ENCODE measurements at places on chromosomes 11 and 22. TPM values are rescaled to one million over a fixed set of nuclear protein-coding genes. Genes with fewer than 3 reads are reported as not detected.
A peak's percentile ranks its signal among the peaks of the same experiment; 100 is the strongest.

GRCh38 chr11:18271206-18271605 is 5.1 kb downstream of the SAA1 start:
- no peak for DNase-seq
- H3K27me3 ChIP-seq = no peaks in the 10 kb centered on the region
- H3K27ac ChIP-seq = no peak overlapping the region

- H3K27ac ChIP-seq = no peak overlapping the region
- no peaks in the 10 kb centered on the region for H3K36me3 ChIP-seq
- DNase-seq = no peak
- H3K4me3 ChIP-seq = no peak overlapping the region
Measured at GRCh38 chr11:33564856-33565453, 135.7 kb downstream of the C11orf91 start.

GRCh38 chr11:93741882-93742226 is 382 bp downstream of the C11orf54 start:
- peak overlapping the region; percentile 93 for H3K4me3 ChIP-seq
- DNase-seq = no peak
- peaks cover 51% of the 10 kb centered on the region for H3K36me3 ChIP-seq
- peaks cover 41% of the 10 kb centered on the region for H3K4me1 ChIP-seq
- no peaks in the 10 kb centered on the region for H3K27me3 ChIP-seq

GRCh38 chr11:84588131-84588829 is 1038.9 kb downstream of the DLG2 start:
- no peaks in the 10 kb centered on the region for H3K27me3 ChIP-seq
- H3K4me3 ChIP-seq = no peak overlapping the region
- DNase-seq = no peak

- no peaks in the 10 kb centered on the region for H3K27me3 ChIP-seq
- no peak for DNase-seq
- no peak overlapping the region for H3K27ac ChIP-seq
- H3K4me3 ChIP-seq = no peak overlapping the region
Measured at GRCh38 chr11:131985846-131986301, 615.5 kb downstream of the NTM start.

GRCh38 chr22:40044870-40045834 is 50.4 kb downstream of the FAM83F start:
- peak; percentile 80 for DNase-seq
- peak overlapping the region; percentile 99 for H3K27ac ChIP-seq
- no peaks in the 10 kb centered on the region for H3K27me3 ChIP-seq
- peak overlapping the region; percentile 92 for H3K4me3 ChIP-seq
- H3K4me1 ChIP-seq = peaks cover 29% of the 10 kb centered on the region

GRCh38 chr22:25645266-25645665 is 80.8 kb downstream of the GRK3 start:
- peaks cover 4% of the 10 kb centered on the region for H3K4me1 ChIP-seq
- H3K27me3 ChIP-seq = no peaks in the 10 kb centered on the region
- H3K27ac ChIP-seq = no peak overlapping the region
- H3K36me3 ChIP-seq = peaks cover 2% of the 10 kb centered on the region
- no peak overlapping the region for H3K4me3 ChIP-seq
- DNase-seq = no peak

DNA sequence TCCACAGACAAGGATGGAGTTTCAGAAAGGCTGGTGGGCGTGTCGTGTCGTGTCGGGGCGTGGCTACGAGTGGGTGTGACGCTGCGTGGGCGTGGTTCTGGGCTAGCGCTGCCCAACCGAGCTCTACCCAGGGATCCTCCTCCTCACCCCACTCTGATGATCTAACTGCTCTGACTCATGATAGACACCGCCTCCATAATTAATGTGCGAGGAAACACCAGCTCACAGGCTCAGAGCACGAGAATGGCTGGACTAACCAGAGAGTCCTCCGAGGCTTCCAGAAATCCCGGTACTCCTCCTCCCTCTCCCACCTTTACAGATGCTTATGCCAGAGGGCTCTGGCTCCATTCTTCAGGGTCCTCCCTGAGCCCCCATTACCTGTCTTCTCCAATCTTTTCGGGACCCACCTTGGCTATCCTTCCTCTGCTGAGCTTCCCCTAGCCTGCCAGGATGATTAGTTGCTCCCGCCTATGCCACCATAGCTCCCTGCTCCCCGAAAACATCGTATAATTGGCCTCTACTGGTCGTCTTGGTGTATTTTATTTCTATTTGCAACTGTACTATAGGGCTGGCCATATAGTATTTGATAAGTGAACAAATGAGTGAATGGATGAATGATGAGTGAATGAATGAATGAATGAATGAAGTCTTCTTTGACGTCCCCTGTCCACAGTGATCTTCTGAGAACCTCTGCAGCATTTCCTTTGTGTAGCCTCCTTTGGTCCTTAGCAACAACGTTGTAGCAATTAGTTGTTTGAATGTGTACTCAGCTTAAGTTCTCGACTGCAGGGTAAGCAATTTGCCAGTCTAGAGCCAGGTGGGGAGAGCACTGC is 21.7 kb downstream of the TMPRSS13 start:
- no peaks in the 10 kb centered on the region for H3K27me3 ChIP-seq
- no peaks in the 10 kb centered on the region for H3K36me3 ChIP-seq
- H3K27ac ChIP-seq = no peak overlapping the region
- H3K4me1 ChIP-seq = peaks cover 8% of the 10 kb centered on the region
- peak overlapping the region; percentile 57 for H3K4me3 ChIP-seq
- peak; percentile 79 for DNase-seq

DNA sequence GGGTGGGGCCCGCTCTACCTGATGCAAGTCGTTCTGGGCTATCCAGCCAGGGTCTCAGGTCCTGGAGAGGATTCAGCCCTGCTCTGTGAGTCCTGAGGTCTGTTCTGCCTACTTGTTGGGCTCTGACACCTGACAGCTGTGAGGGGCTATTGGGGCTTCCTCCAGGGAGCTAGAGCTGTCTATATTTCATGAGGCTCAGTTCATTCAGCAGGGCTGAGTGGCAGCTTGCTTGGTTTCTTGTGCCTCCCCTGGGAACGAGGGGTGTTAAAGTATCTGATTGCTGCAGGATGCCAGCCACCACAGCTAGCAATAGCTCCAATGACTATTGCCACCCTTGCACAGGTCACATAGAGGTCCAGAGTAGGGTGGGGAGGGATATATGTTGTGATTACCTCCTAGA is 26.7 kb downstream of the INSC start:
- no peaks in the 10 kb centered on the region for H3K27me3 ChIP-seq
- no peaks in the 10 kb centered on the region for H3K4me1 ChIP-seq
- H3K4me3 ChIP-seq = no peak overlapping the region

GRCh38 chr11:97684486-97685439 is 1295.0 kb downstream of the JRKL start:
- DNase-seq = no peak
- no peaks in the 10 kb centered on the region for H3K27me3 ChIP-seq
- H3K4me3 ChIP-seq = no peak overlapping the region
- H3K4me1 ChIP-seq = no peaks in the 10 kb centered on the region
- H3K36me3 ChIP-seq = no peaks in the 10 kb centered on the region

DNA sequence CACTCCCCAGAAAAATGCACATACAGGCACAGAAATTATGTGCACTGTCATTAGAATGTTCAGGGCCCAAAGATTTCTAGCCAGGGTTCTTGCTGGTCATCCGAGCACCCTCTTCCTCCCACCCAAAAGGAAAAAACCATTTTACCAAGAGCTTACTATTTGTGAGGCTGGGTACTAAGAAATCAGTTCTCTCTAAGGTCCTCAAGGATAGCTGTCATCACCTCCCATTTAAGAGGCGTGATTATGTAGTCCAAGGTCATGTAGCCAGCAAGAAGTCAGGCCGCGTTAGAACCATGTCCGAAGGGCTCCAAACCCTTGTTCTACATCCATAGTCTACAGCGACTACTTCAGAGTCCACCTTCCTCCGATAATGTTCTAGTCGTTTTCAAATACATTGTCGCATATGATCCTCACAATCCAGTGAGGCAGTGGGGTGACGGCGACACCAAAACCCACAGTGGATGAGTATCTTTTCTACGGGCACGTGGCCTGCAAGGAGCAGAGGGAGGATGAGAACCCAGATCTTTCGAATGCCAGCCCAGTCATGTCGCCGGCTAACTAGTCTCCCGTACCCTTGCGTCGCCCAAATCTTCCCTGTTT is 634 bp downstream of the TIMM8B start:
- peak overlapping the region; percentile 97 for H3K4me3 ChIP-seq
- no peaks in the 10 kb centered on the region for H3K27me3 ChIP-seq
- DNase-seq = peak; percentile 66
- peaks cover 69% of the 10 kb centered on the region for H3K4me1 ChIP-seq

DNA sequence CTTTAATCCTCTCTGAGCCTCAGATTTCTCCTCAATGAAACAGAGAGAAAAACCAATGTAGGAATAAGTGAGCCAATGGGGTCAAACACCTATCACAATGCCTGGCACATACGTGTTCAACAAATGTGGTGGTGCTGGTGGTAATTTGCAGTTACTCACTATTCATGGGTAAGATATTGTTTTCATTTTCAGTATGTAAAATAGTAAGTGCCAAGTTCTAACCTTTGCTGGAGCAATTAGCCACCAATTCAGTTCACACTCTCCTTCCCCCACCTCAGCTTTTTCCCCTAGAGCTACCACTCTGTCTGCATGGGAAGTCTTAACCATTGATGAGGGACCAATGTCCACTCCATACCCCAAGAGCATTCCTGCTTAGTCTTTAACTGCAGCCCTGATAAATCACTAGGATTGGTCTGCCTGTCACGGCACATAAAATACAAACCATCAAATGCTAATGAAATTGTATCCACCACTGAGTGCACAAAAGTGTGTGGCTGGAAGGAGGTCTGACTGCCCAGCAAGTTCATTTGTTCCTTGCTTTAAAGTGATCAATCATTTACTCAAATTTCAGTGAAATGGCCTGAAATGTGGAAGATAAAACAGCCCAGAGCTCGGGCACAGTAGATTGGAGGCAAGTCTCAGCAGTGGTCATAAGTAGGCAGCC is 187.4 kb upstream of the API5 start:
- H3K4me3 ChIP-seq = no peak overlapping the region
- no peaks in the 10 kb centered on the region for H3K36me3 ChIP-seq
- no peak overlapping the region for H3K27ac ChIP-seq
- H3K27me3 ChIP-seq = no peaks in the 10 kb centered on the region
- DNase-seq = no peak

DNA sequence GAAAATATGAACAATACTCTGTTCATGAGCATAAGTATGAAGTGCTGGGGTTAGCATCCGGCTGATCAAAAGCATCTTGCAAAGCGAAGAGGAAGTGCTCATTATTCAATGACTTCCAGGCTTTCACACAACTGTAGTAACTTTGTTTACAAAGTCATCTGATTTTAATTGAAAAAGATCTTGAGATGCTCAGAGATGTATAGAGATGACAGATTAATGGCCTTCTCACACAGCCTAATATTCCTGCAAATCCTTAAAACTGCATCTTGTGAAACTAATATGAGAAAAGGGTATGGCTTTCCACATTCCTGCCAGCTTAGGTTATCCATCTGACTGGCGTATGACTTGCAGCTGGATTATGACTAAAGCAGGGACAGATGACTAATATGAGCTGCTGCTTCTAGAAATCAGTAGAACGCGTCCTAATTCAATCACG is 125.4 kb downstream of the CASP12 start:
- no peaks in the 10 kb centered on the region for H3K27me3 ChIP-seq
- no peaks in the 10 kb centered on the region for H3K36me3 ChIP-seq
- DNase-seq = peak; percentile 20
- no peak overlapping the region for H3K4me3 ChIP-seq

- H3K4me3 ChIP-seq = no peak overlapping the region
- H3K4me1 ChIP-seq = peaks cover 15% of the 10 kb centered on the region
- H3K36me3 ChIP-seq = peaks cover 42% of the 10 kb centered on the region
- H3K27ac ChIP-seq = no peak overlapping the region
Measured at GRCh38 chr11:83272627-83273026, 13.5 kb downstream of the CCDC90B start.

DNA sequence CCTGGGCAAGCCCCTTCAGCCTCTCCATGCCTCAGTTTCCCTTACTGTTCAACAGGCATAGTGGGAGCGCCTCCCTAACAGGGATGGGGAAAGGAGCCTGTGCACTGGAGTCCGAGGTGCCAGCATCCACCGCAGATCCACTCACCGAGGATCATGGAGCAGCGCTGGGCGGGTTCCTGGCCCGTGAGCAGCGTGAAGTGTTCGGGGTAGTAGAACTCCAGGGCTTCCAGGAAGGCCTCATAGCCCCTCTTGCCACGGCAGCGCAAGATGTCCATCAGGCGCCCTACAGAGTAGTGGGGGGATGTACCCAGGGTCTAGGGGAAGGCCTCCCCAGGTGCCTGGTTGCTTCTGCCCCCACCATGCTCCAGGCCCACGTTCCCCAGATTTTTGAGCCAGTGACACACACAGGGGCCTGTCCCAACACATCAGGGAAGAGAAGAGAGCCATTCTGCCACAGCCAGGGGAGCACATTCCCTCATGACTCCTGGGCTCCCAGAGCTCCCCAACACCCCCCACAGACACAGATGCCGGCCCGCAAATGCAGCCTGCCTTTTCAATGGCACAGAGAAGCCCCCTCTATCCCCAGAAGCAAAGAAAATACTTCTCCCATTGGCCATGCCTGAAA is 1.3 kb downstream of the CARD10 start:
- peaks cover 29% of the 10 kb centered on the region for H3K27me3 ChIP-seq
- H3K27ac ChIP-seq = no peak overlapping the region
- no peaks in the 10 kb centered on the region for H3K36me3 ChIP-seq
- H3K4me3 ChIP-seq = peak overlapping the region; percentile 45

DNA sequence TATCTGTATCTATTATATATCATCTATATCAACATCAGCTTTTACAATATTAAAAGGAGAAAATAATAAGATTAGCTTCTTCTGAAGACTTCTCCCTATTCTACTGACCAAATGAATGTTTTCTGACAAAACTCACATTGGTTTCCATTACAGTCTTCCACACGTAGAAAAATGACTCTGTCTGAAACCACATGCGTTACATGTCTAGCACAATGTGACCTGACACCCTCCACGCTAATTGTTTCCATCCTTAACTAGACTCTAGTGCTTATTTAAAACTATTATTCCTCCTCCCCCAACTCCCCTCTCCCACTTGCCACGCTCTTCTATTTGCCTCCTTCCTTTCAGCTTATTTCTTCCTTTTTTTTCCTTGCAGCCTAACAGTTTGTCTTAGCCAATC is 172.1 kb downstream of the ADAMTS15 start:
- H3K4me3 ChIP-seq = no peak overlapping the region
- H3K36me3 ChIP-seq = no peaks in the 10 kb centered on the region
- H3K27ac ChIP-seq = no peak overlapping the region
- DNase-seq = no peak

DNA sequence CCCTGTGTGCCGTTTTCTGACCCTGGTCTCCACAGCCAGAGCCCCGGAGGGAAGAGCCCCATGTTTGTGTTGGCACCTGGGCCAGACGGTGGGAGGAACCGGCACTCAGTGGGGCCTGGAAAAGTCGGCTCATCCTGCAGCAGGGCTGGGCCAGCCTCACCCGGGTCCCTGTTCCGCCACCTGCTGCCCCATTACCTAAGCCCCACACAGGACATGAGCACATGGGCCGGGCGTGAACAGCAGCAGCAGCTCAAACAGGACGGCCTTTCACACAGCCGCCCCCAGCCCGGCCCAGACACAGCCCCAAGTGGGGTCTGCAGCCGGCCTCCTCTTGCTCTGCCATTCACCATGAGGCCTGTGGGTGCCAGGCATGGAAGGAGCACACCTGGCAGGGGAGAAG is 302.4 kb downstream of the MN1 start:
- H3K4me1 ChIP-seq = no peaks in the 10 kb centered on the region
- H3K36me3 ChIP-seq = no peaks in the 10 kb centered on the region
- H3K27ac ChIP-seq = no peak overlapping the region
- H3K4me3 ChIP-seq = no peak overlapping the region
- no peaks in the 10 kb centered on the region for H3K27me3 ChIP-seq

Gene TRPM5
- total RNA-seq = not detected

Gene NXPE4
- total RNA-seq = not detected

Gene MFRP
- not detected for total RNA-seq

Gene OPCML
- not detected for total RNA-seq
